ENCODE measurements at places on chromosomes 16 and 17. TPM values are rescaled to one million over a fixed set of nuclear protein-coding genes. Genes with fewer than 3 reads are reported as not detected.

The SNTB2 gene
- 53.3 TPM for total RNA-seq

- no peak for DNase-seq
These were observed 941 bp upstream of the MRPS34 start for GRCh38 chr16:1773703-1774447.

- no peak for DNase-seq
These were observed 92.8 kb downstream of the IRX3 start for GRCh38 chr16:54193665-54194333.

GRCh38 chr16:89720551-89720812, 216 bp downstream of the VPS9D1 start:
- no peak for DNase-seq

- DNase-seq, result no peak
These were observed 142.2 kb downstream of the RAB11FIP4 start for GRCh38 chr17:31533546-31534155.

- no peak for DNase-seq
These were observed 29.8 kb downstream of the PRSS54 start for GRCh38 chr16:58264961-58265479.

DNA sequence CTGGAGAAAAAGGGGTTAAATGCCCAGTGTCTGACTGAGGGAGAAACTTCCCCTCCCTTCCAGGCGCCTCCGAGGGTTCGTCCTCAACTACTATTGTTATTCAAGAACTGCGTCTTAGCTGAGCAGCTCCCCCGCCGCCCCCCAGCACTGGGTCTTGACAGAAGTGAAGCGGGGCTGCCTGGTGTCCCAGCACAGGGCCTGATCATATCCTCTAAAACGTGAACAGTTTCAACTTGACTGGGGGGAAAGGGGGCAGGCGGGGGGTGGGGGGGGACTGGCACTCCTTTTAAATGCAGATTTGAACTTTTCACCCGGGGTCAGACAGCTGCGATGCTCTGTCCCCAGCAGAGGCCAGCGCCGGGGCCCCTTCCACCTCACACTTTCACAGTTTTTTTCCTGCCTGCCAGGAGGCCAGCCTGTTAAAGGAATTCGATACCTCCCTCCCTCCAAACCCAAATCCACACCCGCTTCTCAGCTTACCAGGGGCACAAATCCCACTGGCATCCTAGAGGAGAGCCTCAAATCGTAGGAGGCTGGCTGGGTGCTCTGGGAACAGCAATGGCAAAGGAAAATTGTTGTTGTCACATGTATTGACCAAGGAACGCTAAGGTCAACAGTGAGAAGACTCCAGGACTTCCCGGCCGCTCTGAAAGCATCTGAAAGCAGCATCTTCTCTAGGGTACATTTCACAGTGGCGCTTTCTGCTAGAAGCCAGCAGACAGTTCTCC, 14.5 kb downstream of the ZFHX3 start:
- DNase-seq, result no peak

DNA sequence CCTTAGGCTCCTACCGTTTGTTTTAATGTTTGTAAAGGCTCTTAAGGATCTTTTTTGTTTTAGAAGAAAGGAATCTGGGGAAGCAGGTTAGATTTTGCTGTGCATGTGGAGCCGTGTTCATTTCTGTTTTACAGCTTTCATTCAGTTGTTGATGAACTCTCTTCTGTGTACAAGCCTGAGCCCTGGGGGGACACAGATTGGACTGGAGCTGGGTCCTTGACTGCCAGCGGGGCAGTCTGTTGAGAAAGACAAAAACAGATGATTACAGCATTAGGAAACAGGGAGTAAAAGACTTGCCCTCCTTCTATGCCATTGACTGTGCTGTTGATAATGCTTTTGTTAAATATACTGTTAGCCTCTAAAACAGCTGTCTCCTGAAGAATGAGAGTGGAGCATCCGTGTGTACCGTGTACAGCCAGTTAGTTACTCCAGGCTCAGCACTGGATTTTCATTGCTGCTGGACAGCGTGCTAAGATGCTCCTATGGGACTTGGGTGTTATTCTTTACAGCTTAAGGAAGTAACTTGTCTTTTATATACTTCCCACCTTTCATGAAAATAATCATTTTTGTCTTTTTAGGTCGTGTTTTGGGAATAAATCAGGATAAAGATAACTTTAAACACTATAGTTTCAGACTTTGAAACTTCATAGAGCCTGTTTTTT, 3.2 kb downstream of the MAP1LC3B start:
- DNase-seq, result no peak

GRCh38 chr17:42241871-42242270, 34.3 kb downstream of the STAT5B start:
- DNase-seq, result no peak

- DNase-seq, result no peak
These were observed 313.3 kb upstream of the XYLT1 start for GRCh38 chr16:17784073-17784472.

The GP1BA gene
- total RNA-seq, result not detected

DNA sequence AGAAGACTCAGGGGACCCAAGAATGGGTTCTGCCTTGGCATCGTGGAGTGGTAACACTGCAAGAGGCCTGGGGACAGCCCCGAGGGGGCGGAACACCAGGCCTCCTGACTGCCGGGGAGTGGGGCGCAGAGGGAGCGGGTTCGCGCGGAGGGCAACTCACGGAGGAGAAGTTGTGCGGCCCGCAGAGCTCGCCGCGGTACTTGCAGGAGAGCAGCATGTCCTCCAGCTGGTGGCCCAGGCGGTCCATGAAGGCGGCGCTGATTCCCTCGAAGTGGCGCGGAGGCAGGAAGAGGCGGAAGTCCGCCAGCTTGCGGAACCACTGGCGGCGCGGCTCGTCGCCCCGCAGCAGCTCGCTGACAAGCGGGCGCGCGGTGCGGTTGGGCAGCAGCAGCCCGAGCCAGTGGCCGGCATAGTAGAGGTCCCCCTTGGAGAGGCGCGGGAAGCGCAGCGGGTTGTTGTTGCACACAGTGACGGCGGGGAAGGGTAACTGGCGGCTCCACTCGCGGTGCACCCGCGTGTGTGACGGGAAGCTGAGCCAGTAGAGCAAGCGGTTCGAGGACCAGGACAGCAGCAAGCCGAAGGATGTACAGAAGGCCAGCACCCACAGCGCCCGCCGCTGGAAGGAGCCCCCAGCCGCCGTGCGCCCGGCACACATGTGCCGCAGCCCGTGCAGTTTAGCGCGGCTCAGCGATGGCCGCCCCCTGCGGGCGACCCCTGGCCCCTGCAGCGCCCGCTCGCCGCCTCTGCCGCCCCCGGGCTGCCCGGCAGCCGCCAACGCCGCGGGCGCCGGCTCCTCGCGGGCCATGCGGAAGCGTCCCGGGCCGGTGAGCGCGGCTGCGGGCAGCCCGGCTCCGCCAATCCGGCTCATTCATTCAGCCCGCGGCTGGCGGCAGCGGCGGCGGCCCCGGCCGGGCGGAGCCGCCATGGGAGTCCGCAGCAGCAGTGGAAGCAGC, 1.6 kb downstream of the ASIC2 start:
- no peak for DNase-seq

DNA sequence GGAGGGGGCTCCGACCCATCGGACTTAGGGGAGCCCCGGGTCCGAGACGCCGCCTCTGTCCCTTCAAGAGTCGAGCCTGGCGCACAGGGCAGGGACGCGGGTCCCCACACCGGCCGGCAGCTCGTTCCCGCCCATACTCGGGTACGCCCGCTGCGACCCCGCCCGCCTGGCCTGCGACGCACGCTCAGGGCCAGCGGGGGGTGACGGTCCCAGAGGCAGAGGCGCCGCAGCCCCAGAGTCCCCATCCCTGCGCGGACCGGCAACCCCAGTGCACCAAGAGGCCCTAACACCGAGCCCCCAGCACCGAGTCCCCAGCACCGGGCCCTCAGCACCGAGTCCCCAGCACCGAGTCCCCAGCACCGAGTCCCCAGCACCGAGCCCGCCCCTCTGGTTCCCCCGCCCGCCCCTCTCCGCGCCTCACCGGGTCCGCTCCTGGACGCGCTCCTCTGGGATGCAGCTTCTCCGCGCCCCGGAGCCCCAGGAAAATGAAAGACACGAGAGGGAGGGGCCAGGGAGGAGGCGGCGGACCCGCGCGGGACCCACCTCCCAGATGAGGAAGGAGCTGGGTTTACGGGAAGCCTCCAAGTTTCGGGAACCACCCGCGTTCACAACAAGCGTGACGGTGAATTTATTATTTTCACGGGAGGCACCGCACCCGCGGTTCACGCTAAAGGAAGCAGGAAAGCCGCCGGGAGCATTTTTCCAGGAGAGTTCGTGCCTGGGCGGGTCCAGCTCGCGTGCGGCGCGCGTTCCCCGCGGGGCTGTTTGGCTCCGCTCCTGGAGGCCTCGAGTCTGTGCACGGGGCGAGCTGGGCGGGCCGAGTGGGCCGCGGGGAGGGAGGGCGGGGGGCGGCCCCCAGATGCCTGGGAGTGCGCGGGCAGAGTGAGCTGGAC, at the start of gene SECTM1:
SECTM1 (minus strand) TSS at position 488 of the 893 bp plus-strand sequence. CDS start 6,526 bp downstream, outside the sequence.
- no peak for DNase-seq

GRCh38 chr17:17937201-17937853, 34.9 kb downstream of the TOM1L2 start:
- no peak for DNase-seq

The PRKCB gene
- 7.0 TPM for total RNA-seq
